ENCODE measurements at places on chromosomes 12 and 14. TPM values are rescaled to one million over a fixed set of nuclear protein-coding genes. Genes with fewer than 3 reads are reported as not detected.

ZC2HC1C gene
- total RNA-seq, result 3.1 TPM

NFATC4 gene
- 119 TPM for total RNA-seq

SMIM10L1 gene
- 8.1 TPM for total RNA-seq

TMEM19 gene
- total RNA-seq, result 9.3 TPM

TRIAP1 gene
- total RNA-seq, result 5.1 TPM

DBX2 gene
- not detected for total RNA-seq

GRCh38 chr12:76964784-76965571 lies 86.2 kb upstream of the CSRP2 start:
- no peak for DNase-seq

GRCh38 chr12:124532331-124532750 lies 35.1 kb downstream of the NCOR2 start:
- no peak for DNase-seq

DNA sequence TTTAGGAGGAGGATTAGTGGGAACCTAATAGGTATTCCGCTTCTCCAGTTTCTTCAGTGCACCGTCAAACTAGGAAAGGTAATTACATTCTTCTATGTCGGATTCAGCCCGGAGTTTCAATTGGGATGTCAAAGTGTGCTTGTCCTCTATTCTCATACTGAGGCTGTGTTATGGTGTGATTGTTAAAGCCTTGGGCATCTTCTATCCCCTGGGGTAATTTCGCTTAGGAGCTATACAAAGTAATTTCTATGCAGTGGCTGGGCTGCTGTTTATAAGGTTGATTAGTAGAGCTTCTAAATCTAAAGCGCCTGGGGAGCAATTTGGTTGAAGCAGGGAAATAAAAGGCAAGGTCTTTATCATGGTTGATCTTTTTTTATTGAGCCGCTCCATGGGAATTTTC lies 399.6 kb downstream of the ZFP36L1 start:
- DNase-seq, result no peak

DNA sequence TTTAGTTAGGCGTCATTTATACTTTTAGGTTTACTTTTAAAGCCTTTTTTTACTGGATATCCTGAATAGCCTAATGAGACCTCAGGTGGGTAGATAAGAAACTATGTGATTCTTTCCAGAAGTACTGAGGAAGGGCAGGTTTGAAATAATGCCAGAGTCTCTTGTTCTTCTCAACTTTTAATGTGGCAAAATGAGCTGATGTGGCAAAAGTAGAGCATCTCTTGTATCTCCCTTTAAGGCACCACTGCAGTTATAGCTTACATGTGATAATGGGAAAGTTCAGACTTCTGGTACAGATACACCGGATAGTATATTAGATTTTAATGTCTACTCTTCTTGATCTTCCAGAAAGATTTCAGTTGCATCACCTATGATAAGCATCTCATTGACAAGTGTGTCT lies 1124.8 kb downstream of the LRFN5 start:
- no peak for DNase-seq

DNA sequence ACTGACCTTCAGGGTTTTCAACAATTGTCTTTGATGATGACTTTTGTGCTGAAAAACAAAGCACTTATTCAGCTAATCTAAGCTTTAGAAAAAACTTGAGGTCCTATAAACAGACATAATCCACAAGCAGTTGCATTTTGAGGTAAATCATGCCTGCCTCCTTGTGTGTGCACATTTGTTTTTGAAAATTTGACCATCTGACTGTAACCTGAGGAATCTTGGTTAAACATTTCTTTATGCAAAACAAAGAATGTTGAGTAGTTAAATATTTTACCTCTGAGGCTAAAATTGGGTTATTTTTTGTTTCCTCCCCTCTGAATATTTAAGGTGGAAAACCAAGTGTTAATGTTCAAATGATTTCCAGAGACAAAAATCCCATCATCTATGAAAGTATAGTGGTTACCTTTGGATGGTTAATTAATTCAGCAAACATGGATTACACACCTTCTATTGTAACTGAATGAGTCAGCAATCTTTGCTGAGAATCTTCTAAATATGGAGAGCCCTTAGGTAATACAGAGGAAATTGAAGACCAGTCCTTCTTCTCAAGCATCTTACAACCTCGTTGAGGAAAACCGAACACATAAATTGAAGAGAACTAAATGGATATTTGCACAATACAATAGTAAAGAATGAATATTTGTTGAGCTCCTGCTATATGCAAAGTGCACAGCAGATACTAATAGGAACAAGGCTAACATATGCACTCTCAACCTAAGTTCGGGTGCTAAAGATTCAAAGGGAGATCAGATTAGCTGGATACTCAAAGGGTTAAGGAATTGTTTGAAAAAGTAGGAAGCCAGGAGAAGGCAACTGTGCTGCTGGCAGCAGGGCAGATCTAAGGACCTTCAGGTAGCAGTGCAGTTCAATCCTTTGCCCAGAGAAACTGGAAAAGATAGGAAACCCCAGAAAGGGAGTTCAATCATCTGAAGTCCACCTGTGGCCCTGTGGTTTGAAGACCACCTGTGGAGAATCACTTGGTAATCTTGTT lies 115.2 kb downstream of the BMP4 start:
- no peak for DNase-seq

GRCh38 chr12:128421375-128421774 lies 154.4 kb downstream of the TMEM132C start:
- DNase-seq, result no peak

KLHDC1 gene
- total RNA-seq, result 19.0 TPM

DNA sequence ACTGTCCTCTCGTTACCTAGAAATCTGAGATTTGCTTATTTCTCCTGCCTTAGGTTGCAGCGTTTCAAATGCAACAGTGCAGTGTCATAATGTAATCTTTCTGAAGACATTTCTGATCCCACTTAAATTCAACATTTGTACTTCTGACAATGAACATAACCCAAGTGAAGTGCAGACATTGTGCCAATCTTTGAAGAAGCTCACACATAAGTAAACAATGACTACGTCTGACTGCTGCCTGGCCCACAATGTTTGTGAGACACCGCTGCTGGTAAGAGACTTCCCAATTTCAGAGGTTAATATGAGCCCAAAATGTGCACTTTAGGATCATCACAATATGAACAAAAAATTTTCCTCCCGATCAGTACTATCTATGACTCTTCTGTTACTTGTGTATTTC lies 84.6 kb upstream of the BCL2L14 start:
- no peak for DNase-seq

- DNase-seq, result no peak
These were observed 1500.7 kb upstream of the FLRT2 start for GRCh38 chr14:84029246-84029645.

- DNase-seq, result no peak
These were observed 206.2 kb upstream of the SSTR1 start for GRCh38 chr14:38001501-38001900.

DNA sequence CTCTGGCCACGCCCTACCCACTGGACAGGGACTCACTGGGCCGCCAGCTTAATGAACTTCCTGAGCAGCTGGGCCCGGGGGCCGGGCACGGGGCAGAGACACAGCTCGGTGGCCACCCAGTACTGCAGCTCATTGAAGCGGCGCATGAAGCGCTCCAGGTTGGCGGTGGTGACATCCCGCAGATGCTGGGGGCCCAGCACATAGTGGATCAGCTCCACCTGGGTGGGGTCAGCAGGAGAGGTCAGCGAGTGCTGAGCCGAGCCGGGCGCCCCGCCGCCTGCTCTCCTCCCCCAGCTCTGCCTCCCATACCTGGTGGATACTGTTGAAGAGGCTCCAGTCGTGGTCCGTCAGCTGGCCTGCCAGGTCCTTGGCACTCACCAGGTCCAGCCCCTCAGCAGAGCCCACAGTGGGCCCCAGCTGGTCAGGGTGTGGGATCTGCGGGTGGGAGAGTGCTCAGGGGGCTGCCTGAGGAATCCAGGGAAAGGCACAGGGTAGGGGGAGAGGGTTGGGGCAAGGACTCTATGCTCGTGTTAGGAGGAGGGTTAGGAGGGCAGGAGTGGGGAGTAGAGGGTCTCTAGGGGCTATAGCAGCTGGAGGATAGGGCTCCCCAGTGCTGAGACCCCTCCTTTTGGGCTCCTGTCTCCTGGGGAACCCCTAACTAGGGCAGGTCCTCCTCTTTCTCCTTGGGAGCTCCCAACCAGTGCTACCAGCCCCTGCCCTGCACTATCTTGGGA lies 15.5 kb upstream of the ENDOU start:
- DNase-seq, result no peak

- DNase-seq, result no peak
These were observed 4.1 kb upstream of the SLC7A7 start for GRCh38 chr14:22819151-22819988.

HELB gene
- total RNA-seq, result 5.5 TPM

RERGL gene
- 18.4 TPM for total RNA-seq

MAP3K9 gene
- 1.5 TPM for total RNA-seq

DNA sequence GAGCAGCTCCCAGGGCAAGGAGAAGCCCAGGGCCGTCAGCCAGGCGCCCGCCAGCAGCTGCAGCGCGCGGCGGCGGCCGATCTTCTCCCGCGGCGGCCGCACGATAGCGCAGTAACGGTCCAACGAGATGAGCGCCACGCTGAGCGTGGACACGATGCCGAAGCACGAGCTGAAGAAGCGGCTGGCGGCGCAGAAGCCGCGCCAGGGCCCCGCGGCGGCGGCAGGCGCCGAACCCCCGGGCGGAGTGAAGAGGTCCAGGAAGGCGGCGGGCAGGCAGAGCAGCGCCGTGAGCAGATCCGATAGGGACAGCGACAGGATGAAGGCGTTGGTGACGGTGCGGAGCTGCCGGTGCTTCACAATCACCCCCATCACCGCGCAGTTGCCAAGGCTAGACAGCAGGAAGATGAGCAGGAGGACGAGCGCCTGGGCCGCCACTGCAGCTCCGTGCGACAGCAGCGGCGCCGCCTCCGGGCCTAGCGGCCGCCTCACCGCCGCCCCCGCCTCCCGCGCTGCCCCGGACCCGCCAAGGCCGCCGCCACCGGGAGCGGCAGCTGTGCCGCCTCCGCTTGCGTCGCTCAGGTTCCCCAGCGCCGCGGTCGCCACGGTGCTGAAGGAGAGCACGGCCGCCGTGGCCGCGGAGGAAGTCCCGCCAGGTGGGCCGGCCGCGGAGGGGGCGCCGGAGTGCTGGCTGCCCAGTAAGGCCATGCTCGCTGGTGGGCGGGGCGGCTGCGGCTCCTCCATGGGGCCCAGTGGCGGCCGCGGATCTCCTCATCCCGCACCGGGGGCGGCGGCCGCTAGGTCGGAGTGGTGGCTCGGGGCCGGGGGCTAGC lies 479 bp downstream of the GPR135 start:
- peak; percentile 37 for DNase-seq

PLXNC1 gene
- total RNA-seq, result 9.0 TPM

FNTB gene
- total RNA-seq, result 34.5 TPM

COCH gene
- total RNA-seq, result 10.3 TPM

DNA sequence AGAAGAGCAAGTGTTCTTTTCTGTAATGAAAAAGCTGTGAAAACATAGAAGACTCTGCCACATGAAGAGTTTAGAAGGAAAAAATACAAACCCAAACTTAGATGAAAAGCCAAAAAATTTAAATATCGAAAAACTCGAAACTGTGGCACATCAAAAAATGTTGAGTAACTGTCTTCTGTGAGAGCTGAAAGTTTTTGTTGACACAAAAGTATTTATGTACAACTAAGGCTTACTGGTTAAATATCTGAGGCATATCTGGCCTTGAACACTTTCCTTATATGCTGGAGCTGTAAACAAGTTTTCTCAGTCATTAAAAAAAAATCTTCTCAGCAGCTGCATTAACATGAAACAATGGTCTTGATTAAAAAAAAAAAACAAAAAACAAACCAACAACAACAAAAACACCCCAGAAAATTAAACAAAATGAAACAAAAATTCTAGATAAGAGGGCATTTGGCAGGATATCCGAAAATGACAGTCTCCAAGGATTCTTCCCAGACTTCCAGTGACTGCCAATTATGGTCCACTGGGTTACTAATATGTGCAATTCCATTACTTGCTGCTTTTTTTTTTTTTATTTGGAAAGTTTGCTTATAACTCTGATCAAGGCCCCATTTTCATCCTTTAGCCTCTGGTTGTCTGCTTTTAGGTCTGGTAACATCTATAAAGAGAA lies 84.7 kb upstream of the PAWR start:
- no peak for DNase-seq

- peak; percentile 88 for DNase-seq
These were observed 17.4 kb upstream of the GALNT16 start for GRCh38 chr14:69242311-69243224.

GRCh38 chr12:93911396-93911795 lies 234.2 kb downstream of the CRADD start:
- no peak for DNase-seq

- no peak for DNase-seq
These were observed 46.7 kb downstream of the IRAK3 start for GRCh38 chr12:66235626-66236281.

- no peak for DNase-seq
These were observed 6.7 kb upstream of the SLC15A4 start for GRCh38 chr12:128830505-128830893.

- no peak for DNase-seq
These were observed 50.4 kb upstream of the CLMN start for GRCh38 chr14:95370076-95370475.

- DNase-seq, result no peak
These were observed 31.8 kb downstream of the SLC8B1 start for GRCh38 chr12:113302886-113303640.

DNA sequence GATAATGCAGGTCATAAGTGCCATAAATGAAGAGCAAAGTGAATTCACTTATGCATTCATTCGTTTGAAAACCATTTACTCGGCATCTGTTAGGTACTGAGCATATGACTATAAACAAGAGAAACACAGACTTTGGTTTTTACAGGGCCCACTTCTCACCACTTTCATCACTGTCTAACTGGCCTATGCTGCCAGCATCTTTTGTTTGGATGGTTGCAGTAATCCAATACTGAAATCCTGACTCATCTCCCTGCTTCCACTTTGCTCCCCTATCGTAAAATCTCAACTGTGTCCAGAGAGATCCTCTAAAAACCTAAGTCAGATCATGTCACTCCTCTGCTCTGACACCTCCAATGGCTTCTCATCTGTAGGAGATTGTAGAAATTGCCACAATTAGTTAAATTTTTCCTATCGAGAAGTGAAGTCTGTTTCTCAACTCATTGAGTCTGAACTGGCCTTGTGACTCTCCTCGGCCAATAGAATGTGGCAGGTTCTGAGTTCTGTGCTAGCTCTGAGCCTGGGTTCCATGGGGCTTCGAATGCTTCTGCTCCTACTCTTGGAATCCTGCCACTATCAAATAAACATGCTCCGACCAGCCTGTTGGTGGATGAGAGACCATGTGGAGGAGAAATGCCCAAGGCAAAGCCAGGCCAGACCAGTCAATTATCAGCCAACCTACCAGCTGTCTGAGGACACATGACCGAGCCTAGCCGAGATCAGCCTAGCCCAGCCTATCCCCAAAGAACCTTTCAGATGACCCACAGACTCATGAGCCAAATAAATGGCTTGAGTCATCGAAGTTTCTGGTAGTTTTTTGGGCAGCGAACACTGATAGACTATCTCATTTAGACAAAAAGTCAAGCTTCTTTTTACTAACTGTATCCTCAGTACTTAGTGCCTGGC lies 2.2 kb upstream of the BATF start:
- DNase-seq, result no peak

FLVCR2 gene
- total RNA-seq, result 86.1 TPM

Data from tibial nerve (tissue), 4 donors.